Thoracic aorta (tissue), 2 donors: ENCODE measurements at places on chromosomes 3 and 15.

GRCh38 chr3:3015185-3016089, 94.7 kb downstream of the IL5RA start:
- DNase-seq, result no peak

- no peak for DNase-seq
Measured at GRCh38 chr3:149509526-149509925, 35.0 kb downstream of the TM4SF4 start.

- no peak for DNase-seq
Measured at GRCh38 chr15:89436560-89437311, 59.6 kb downstream of the RHCG start.

- no peak for DNase-seq
Measured at GRCh38 chr3:50676031-50676705, 1.4 kb downstream of the DOCK3 start.

DNA sequence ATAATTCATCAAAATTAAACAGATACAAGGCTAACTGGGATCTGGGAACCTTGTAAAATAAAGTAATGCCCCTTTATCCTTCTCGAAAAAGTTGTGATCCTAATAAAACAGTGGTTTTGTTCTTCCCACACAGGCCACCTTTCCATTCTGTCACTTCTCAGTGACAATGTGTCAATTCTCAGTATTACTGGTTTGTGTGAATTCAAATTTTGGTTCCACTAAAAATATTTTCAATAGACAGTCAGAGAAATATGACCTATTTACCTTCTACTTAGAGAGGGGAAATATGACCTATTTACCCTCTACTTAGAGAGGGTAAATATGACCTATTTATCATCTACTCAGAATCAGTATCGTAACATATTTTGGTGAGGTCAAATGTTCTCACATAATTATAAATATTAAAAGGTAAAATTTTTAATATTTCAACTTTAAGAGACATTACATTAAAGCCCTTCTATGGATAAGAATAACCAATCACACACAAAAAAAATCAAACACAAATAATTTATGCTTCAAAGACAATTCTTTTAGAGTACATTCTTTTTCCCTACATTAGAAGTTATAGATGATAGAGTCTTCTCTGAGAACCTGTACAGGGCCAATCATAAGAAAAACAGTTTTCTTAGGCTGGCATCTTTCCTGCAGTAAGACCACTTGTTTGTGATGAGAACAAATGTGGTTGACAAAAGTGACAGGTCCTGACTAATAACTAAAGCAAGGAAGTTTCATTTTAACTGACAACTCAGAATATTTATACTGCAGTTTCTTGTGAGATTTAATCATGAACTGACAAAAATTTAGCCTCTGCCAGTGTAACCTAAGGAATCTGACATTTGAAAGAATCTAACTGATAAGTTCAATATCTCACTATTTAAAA, 323.3 kb downstream of the DIPK2A start:
- DNase-seq, result no peak

DNA sequence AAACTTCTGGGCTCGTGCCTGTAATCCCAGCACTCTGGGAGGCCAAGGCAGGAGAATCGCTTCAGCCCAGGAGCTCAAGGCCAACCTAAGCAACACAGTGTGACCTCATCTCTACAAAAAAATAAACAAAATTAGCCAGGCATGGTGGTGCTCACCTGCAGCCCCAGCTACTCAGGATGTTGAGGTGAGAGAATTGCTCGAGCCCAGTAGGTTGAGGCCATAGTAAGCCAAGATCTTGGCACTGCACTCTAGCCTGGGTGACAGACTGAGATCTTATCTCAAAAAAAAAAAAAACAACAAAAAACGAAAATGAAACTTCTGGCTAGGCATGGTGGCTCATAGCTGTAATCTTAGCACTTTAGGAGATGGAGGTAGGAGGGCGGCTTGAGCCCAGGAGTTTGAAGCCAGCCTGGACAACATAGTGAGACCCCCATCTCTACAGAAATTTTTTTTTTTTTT, 53.7 kb downstream of the PIK3CB start:
- DNase-seq, result no peak
